ENCODE measurements at places on chromosomes 3 and 15.
A peak's percentile ranks its signal among the peaks of the same experiment; 100 is the strongest.

- DNase-seq: peak; percentile 19
Measured at GRCh38 chr3:15796771-15797641, 773 bp downstream of the ANKRD28 start.

DNA sequence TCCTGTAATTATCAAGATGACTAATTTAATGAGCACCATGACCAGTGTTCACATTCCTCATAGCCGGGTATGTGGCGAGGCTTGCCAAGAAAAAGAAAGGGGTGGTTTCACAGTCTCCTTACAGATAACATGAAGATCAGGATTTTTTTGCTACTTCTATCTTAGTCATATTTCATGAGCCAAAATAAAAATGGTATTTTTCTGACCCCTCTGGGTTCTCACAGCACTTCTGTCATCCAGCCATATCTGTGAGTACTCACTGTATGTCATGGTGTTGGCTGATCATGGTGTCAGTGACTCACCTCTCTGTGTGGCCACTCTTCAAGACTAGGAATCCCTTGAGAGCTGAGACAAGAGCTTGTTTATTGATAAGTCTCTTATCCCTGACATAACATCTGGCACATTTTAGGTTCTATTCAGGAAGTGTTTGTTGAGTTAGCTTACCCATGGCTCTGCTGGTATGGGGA is 130.5 kb upstream of the LMCD1 start:
- no peak for DNase-seq

DNA sequence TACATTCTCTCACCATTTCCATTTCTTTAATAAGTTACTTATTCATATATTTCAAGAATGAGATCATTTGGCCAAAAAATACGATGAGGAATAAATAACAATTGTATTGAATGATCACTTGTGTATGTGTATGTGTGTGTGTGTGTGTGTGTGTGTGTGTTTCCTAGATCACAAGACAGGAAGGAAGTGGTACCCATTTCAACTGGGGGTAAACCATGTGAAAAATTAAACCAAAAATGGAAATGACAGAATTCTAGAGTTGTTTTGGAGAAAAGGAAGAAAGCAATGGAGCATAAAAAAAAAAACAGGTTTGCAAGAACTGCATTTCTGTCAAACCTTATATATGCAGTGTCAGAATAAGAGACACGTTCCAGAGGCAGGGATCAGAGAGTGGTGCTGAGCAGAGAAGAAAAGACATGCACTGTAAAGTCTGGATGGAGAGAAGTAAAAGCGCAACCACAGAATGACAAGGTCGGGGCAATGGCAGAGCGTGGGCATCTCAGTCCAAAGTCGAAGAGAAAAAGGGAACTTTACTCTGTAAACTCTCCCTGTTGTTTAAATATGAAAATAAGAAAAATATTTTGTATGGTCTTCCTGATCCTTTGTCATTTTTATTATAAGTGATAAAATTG is 75.5 kb downstream of the PEX5L start:
- no peak for DNase-seq

- no peak for DNase-seq
Measured at GRCh38 chr15:28017423-28017924, 81.6 kb downstream of the OCA2 start.

DNA sequence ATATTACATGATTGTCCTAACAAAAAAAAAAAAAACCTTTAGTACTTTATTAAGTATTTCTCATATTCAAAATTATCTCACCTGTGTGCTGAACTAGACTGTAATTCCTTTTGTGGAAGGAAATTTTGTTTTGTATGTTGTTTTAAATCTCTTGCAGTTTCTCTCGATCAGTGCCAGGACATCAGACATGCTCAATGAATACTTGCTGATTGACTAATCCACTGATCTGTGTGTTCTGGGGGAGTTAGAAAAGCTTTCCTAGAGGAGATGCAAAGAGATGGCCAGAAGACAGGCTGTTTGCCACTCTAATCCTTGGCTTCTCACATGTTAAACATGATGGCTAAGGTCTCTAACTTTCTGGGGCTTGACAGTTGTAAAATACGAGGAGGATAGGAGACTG is 233.3 kb upstream of the NR2E3 start:
- DNase-seq: no peak

DNA sequence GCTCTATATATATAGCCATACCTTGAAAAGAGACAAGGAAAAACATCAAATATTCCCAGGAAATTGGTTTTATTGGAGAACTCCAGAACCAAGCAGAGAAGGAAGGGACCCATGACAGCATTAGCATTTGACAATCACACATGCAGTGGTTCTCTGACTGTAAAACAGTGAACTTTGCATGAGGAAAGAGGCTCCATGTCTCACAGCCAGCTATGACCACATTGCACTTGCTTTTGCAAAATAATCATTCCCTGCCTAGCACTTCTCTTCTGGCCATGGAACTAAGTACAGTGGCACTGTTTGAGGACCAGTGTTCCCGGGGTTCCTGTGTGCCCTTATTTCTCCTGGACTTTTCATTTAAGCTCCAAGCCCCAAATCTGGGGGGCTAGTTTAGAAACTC is 85.5 kb downstream of the TGFBR2 start:
- no peak for DNase-seq

DNA sequence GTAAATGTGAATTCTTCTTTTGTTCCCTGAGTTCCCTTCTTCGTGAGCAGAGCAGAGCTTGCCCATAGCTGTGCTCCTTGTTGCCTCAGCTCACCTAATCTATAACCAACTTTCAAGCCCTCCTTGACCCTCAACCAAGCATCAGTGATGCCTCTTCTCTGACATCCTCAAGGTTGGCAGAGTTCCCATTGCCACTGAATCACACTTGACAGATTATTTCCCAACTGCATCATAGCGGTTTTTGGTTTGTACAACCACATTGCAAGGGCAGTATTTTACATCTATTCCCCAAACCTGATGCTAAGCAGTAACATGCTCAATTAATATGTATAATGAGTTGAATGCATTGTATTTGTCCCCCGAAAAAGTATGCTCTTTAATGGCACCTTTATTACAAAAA is 133.0 kb upstream of the SNTN start:
- DNase-seq: no peak

GRCh38 chr3:127162947-127163645 is 29.8 kb upstream of the PRR23E start:
- no peak for DNase-seq

DNA sequence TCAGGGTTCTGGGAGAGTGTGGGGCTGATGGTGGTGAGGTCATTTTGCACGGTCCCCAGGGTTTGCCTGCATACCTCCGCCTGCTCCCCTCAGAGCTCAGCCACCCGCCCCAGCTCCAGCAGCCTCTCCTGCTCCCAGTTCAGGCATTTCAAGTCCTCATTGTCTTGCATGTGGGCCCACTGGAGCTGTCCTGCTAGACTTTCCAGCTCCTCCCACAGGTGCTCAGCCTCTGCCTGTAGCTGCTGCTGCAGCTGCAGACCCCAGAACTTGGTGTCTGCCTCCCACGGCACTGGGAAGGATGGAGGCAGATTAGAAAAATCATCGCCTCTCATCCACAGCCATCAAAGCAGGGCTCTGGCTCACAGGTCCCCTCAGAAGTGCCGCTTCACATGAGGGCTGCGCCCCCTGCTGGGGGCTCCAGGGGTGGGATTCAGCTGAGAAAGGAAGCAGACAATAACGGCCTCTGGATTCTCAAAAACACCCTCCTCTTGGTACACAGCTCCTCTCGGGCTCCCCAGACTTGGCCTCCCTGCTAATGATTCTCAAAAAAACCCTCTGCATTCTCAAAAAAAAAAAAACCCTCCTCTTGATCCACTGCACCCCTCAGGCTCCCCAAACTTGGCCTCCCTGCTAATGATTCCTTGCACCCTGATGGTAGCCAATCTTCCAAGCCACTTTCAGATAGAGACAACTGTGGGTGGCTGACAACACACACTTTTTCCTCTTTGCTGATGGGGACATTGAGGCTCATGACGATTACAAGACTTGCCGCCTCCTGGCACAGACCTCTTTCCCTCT is 89.3 kb upstream of the C2CD4B start:
- DNase-seq: no peak

DNA sequence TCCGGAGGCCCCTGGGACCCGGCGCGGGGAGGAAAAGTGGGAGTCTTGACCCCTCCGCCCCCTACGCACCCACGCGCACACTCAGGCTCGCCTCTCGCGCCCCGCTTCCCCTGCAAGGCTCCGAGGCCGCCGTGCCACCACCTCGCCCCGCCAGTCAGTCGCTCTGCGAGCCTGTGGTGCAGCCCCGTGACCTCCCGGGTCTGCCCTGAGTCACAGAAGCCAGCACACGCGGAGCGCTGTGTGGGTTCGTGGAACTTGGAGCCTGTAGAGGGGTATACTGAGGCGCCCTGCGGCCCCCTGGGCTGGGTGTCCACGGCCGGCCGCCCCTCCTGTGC is 380 bp upstream of the ALS2CL start:
- DNase-seq: no peak

- no peak for DNase-seq
Measured at GRCh38 chr3:11602239-11602840, 41.4 kb downstream of the VGLL4 start.

- DNase-seq: no peak
Measured at GRCh38 chr3:24156466-24156865, 211.4 kb downstream of the NR1D2 start.

- no peak for DNase-seq
Measured at GRCh38 chr3:171468296-171468906, 8.2 kb upstream of the TNIK start.
